CD8-positive, alpha-beta memory T cell (primary cell): ENCODE measurements at places on chromosomes 16 and 17. TPM values are rescaled to one million over a fixed set of nuclear protein-coding genes. Genes with fewer than 3 reads are reported as not detected.

SOX15 gene
- polyA plus RNA-seq, result not detected

MEIOB gene
- polyA plus RNA-seq, result not detected

WFDC1 gene
- not detected for polyA plus RNA-seq

IRF8 gene
- polyA plus RNA-seq, result 2.1 TPM

SLC16A5 gene
- polyA plus RNA-seq, result 0.82 TPM

PEMT gene
- 34.6 TPM for polyA plus RNA-seq

ZG16B gene
- polyA plus RNA-seq, result not detected

GRCh38 chr16:6629110-6629509 is 703.5 kb upstream of the RBFOX1 start:
- no peak overlapping the region for H3K27ac ChIP-seq
- no peaks in the 10 kb centered on the region for H3K36me3 ChIP-seq
- no peak for DNase-seq
- no peaks in the 10 kb centered on the region for H3K27me3 ChIP-seq
- H3K4me3 ChIP-seq, result no peak overlapping the region
- H3K4me1 ChIP-seq, result no peaks in the 10 kb centered on the region

DNA sequence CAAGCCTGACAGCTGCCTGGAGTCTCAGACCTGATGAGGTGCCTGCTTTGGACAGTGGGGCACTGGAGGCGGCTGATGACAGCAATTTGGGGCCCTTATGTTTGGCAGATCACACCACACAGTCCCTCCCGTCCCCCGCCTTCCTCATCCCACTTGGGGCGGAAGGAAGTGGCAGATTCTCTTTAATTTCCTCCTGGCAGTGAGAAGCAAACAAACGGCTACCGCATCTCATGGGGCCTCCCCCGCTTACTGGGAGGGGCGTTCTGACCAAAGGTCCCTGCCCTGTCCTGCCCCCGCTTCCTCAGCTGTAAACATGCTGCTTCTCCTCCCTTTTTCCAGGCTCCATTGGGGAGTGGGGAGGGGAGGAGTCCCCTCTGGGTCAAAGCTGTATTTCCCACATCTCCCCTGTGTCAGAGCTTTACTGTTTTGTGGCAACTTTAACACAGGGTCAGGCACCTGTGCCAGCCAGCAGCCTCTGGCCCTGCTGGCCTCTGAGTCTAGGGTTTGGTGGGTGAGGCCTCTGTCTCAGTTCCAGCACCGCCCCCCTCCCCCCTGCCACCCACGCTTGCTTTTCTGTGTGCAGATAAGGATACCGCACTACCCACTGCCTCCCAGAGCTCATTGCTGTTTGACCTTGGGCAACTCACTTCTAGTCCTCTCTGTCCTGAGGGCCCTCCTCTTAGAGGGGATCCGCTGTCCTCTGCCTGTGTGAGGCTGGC is 5.4 kb upstream of the NFATC3 start:
- H3K36me3 ChIP-seq, result no peaks in the 10 kb centered on the region
- H3K4me3 ChIP-seq, result peak overlapping the region; percentile 63
- H3K27ac ChIP-seq, result peak overlapping the region; percentile 77
- peak; percentile 78 for DNase-seq

- peak; percentile 52 for DNase-seq
- no peaks in the 10 kb centered on the region for H3K27me3 ChIP-seq
- peak overlapping the region; percentile 38 for H3K27ac ChIP-seq
- peaks cover 23% of the 10 kb centered on the region for H3K4me1 ChIP-seq
Observed at GRCh38 chr16:4675864-4676786, 17.2 kb upstream of the NUDT16L1 start.

DNA sequence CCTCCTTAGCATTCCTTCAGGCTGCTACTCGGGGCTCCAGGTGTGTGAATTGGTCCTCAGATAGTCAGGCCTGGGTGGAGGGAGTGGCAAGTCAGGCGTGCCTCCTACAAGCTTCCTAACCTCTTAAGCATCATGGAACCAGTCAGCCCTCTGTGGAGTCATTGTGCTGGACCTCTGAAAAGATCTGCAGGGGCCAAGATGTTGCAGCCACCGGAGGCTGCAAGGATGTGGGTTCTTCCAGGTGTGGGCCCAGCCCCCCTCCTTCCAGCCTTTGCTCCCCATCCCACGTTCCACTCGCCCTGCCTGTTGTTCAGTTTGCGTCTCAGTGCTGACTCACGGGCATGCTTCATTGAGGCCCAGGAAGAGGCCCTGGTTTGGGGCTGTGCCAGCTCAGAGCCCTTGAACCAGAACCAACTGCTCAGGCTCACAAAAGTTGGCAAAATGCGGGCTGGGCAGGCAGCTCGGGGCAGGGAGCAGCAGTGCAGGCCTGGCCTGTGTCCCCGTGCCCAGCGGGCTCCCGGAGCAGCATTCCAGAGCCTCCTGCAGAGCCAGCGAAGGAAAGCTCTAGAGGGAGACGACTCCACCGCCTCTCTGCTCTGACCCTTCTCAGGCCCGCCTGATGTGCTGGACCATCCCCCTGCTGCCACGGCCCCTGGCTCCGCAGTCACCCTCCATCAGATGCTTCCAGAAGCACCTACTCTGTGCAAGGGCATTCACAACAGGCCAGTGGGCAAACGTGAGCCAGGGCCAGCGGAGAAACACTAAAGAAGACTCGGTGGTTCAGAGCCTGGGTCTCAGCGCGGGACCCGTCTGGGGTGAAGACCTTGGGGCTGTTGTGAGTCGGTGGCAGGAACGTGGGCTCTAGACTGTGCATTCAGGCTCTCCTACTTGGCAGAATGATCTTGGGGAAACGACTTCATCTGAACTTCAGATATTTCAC is 7.5 kb downstream of the LDHD start:
- H3K27me3 ChIP-seq, result no peaks in the 10 kb centered on the region
- peaks cover 32% of the 10 kb centered on the region for H3K4me1 ChIP-seq
- DNase-seq, result peak; percentile 22
- no peaks in the 10 kb centered on the region for H3K36me3 ChIP-seq
- no peak overlapping the region for H3K27ac ChIP-seq

DNA sequence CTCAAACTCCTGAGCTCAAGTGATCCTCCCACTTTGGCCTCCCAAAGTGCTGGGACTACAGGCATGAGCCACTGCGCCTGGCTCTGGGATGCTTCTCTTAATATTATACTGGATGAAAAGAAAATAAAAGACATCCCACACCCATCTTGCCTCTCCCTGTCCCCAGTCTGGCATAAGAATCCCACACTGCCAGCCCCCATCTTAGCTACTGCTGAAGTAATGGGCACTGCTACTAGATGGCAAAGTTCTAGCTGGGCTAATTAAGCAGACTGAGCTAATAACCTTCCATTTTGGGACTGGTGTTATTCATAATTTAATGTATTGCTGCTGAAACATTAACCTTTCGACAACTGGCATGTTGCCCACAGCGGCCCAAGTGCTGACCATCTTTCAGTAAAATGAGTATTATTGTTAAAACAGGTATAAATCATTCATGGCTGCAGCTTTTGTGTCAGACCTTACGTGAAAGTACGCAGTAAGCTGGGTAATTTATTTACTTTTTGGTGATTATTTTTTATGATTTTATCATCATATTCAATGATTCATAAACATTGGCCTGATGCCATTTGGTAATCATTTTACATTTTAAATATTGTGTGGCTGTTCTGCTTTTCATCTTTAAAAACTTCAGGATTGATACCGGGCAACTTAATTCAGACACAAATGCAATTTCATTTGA is 47.4 kb upstream of the ZFHX3 start:
- no peaks in the 10 kb centered on the region for H3K27me3 ChIP-seq
- no peaks in the 10 kb centered on the region for H3K4me1 ChIP-seq
- no peaks in the 10 kb centered on the region for H3K36me3 ChIP-seq
- no peak for DNase-seq
- H3K4me3 ChIP-seq, result no peak overlapping the region

- H3K27me3 ChIP-seq, result no peaks in the 10 kb centered on the region
- H3K36me3 ChIP-seq, result no peaks in the 10 kb centered on the region
- peak; percentile 58 for DNase-seq
- no peak overlapping the region for H3K4me3 ChIP-seq
- H3K27ac ChIP-seq, result no peak overlapping the region
Observed at GRCh38 chr16:5056352-5056751, 9.4 kb downstream of the C16orf89 start.

DNA sequence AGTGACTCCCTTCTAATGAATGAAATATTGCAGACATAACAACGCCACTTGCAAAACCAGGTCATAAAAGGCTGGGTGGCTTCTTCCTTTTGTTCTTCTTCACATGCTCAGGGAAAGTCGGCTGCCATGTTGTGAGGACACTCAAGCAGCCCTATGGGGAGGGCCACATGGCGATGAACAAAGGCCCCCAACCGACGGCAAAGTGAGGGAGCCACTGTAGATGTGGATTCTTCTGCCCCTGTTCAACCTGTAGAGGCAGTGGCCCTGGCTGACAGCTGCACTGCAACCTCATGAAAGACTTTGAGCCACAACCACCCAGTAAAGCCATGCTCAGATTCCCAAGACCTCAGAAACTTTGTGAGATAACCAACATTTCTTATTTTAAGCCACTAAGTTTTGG is 203.5 kb upstream of the TNRC6C start:
- no peaks in the 10 kb centered on the region for H3K36me3 ChIP-seq
- H3K4me1 ChIP-seq, result no peaks in the 10 kb centered on the region
- no peak overlapping the region for H3K27ac ChIP-seq
- no peak for DNase-seq
- H3K27me3 ChIP-seq, result no peaks in the 10 kb centered on the region

DNA sequence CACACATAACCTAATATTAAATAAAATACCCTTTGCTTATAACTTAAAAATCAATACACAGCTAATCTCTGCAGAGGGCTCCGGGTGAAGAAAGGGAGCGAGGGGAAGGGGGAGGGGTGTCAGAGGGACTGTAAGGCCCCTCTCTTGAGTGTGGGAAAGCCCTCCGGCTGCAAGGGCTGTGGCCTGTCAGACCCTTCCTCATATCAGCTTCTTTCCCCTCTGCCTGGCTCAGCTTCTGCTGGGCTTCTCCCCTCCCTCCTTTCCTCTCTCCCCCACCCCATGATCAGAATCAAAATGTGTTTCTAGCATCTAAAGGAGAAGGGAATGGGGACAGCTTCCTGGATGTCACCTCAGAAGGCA is 4.6 kb upstream of the SCRN2 start:
- no peaks in the 10 kb centered on the region for H3K36me3 ChIP-seq
- no peak for DNase-seq
- no peak overlapping the region for H3K27ac ChIP-seq

DNA sequence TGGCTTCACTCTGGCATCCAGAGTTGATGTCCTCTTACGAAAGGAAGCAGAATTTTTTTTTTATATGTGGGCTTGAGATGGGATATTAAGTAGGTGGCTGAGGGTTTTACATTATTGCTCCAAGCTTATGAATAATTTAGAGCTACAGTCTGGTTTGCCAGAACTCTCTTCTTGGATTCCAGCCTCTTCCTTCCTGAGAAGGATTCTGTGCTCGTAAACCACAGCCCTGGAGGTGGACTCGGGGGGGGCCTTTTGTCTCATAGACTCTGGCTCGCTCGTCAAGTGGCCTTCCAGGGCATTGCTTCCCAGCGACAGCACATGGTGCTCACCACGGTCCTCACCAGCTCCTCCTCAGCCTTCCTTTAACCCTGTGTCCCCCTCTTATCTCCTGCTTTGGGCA is 43.2 kb downstream of the TMEM11 start:
- H3K36me3 ChIP-seq, result peaks cover 5% of the 10 kb centered on the region
- no peak for DNase-seq
- no peak overlapping the region for H3K27ac ChIP-seq
- H3K27me3 ChIP-seq, result no peaks in the 10 kb centered on the region
- H3K4me1 ChIP-seq, result no peaks in the 10 kb centered on the region
- no peak overlapping the region for H3K4me3 ChIP-seq

DNA sequence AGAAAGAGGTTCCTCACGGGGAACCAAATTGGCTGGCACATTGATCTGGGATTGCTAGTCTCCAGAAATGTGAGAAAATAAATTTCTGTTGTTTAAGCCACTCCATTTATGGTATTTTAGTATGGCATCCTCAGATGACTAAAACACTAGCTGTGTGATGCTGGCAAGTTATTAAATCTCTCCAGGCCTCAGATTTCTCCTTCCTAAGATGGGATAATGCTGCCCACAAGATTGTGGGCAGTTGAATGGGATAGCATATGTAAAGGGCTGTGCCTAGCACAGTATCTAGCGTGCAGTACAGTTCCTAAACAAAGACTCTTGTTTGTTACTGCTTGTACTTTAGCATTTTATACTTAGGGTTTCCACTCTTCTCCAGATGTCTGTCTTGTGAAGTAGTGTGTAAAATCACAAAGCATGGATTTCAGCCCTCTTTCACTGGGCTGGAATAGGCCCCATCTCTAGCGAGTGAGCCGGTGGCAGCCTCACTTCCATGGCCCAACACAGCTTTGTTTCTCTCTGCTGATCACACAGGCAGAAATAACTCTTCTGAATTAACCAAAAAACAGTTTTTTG is 38.2 kb upstream of the PHAF1 start:
- no peaks in the 10 kb centered on the region for H3K4me1 ChIP-seq
- H3K27ac ChIP-seq, result no peak overlapping the region
- no peaks in the 10 kb centered on the region for H3K27me3 ChIP-seq
- H3K36me3 ChIP-seq, result peaks cover 22% of the 10 kb centered on the region
- DNase-seq, result no peak

DNA sequence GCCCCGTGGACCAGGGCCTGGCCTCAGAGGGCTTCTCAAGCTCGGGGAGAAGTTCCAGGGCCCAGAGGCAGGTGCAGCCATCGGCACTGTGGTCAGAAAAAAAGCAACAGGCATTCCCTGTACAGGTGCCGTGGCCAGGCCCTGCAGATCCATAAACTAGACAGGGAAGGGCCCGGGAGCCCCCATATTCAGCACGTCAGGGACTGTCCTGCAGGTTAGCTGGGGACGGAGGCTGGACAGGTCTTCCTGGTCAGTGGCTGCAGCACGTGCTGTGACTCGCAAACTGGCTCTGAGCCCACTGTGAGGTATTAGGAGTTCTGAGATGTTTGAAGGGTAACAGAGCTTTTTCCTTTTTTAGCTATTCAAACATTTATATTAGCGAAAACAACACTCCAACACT is 15.0 kb upstream of the C16orf95 start:
- no peaks in the 10 kb centered on the region for H3K27me3 ChIP-seq
- no peak overlapping the region for H3K4me3 ChIP-seq
- H3K4me1 ChIP-seq, result no peaks in the 10 kb centered on the region
- H3K36me3 ChIP-seq, result peaks cover 8% of the 10 kb centered on the region
- no peak overlapping the region for H3K27ac ChIP-seq
- no peak for DNase-seq

DNA sequence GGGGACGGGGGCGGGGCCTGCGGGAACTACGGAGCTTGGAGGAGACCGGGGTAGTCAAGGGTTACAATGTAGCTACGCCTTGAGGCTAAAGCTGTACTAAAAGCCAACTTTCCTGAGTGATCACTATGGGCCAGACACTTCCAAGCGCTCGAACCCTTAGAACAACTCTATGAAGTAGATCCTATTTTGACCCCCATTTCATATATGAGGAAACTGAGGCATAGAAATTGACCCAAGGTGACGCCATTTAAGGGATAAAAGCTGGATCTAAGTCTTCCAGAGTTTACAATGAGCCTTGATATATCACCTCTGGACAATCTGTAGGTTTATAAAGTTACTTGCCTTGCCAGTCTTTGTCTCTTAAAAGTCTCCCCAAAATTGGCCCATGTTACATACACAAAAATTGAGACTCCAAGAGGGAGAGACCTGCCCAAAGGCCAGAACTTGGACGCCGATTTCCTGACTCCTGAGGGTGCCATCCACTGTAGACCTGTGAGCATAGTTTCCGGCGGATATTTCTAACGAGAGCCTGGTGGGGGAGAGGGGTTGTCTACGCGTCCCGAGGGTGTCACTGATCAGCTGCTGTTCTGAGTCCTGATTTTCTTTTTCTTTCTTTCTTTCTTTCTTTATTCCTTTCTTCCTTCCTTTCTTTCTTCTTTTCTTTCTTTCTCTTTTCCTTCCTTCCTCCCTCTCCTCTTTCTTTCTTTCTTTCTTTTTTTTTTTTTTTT is 555 bp upstream of the NCBP3 start:
- H3K4me1 ChIP-seq, result peaks cover 22% of the 10 kb centered on the region
- H3K27me3 ChIP-seq, result no peaks in the 10 kb centered on the region
- no peak overlapping the region for H3K27ac ChIP-seq
